ENCODE measurements at places on chromosomes 6 and 20.

DNA sequence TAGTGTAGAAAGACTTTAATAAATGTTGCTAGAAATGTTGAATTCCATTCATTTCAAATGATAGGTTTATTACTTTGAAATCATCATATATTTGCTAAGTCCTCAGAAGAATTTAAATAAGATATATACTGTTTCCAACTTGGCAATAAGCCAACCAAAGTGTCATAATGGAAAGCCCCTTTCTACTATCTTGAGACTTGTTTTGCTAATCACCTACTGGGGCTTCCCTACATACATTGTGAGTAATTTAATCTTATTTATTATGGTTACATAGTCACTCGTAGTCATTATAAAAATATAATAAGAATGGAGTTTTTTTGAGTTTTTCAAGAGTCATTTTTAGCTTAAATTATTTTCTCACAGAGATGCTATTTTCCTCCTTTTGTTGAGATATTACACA is 20.7 kb downstream of the COL19A1 start:
- no peak for DNase-seq

- DNase-seq: peak; percentile 20
These were observed 693 bp downstream of the FAM50B start for GRCh38 chr6:3849681-3850450.

DNA sequence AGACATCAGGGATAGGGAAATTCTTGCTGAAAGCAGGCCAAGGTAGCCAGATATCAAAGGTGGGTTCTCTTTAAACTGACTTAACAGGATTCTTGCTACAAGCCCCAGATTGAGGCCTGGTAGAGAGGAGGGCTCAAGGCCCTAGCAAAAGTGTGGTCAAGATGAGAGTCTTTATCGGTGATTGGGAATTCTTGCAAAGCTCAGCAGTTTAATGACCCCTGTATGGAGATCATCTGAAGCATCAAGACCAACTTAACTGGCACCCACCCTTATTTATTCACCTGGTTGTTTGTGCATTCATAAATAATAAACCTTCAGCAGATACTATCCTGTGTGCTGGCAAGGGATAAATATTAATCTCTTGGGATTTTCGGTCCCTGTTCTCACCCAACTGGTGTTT is 6.3 kb downstream of the FAM120B start:
- DNase-seq: no peak

DNA sequence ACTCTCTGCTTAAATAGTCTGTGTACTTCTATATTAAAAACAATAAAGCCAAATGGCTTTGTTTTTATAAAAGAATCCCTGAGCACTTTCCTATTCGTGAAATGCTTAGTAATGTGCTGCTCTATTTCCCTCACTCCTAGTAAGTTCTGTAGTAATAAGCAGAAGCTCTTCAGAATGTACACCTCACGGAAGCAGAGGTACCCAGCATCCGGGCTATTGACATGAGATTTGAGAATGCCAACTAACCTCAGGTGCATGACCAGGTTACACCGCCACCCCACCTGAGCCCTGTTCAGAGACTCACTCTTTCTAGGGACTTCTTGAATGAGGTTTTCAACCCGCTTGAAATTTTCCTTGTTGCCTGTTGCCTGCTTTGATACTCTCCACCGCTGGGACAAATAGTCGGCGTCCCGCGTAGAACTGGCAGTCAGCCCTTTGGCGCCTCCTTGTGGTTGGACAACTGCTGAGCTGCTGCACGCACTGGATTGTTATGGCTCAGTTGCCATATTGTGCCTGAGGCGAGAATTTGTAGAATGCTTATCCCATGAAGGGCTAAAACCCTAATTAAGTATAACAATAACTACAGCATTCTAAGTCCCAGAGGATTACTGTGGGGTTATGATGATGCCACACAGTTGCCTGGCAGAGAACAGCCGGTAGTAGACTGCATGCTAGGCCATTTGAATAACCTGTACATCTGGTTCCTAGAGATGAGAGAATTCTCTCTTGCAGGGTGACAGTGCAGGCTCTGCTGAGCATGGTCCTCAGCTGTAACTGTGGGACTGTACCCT is 95.4 kb downstream of the KHDC1L start:
- peak; percentile 59 for DNase-seq

DNA sequence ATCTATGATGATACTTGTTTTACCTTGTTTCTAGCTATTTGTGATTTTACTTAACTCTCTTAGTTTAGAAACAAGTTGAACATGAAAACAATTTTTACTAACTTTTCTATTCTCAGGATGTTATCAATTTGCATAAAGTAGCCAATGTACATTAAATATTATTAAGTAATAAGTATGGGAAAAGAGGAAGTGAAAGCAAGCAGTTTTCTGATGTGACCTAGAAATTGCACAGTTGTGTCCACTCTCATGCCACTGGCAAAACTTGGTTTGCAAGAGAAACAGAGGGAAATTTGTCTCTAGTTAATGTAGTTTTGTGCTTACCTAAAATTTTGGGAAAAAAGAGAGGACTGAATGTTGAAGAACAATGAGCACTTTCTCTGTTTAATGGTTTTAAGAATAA is 19.2 kb upstream of the TSPYL1 start:
- DNase-seq: no peak

DNA sequence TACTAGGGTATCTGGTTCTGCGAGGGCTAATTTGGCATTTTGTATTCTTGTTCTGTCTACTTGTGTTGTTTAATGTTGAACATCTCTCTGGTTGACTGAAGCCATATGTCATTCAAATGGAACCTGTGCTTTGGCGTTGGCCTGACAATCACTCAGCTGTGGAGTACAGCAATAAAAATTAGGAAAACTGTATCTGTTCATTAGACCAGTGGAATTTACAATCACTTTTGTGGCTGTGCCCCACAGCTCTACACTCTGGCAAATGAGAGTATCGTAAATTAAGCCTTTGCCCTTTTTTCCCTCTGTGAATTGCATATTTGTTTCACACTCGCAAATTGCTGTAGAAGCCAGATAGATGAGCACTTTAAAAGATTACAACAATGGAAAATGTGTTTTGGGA is 102.0 kb downstream of the ARID1B start:
- no peak for DNase-seq

Data from small intestine (tissue), 16 donors.